ENCODE measurements at places on chromosomes 4 and X.

DNA sequence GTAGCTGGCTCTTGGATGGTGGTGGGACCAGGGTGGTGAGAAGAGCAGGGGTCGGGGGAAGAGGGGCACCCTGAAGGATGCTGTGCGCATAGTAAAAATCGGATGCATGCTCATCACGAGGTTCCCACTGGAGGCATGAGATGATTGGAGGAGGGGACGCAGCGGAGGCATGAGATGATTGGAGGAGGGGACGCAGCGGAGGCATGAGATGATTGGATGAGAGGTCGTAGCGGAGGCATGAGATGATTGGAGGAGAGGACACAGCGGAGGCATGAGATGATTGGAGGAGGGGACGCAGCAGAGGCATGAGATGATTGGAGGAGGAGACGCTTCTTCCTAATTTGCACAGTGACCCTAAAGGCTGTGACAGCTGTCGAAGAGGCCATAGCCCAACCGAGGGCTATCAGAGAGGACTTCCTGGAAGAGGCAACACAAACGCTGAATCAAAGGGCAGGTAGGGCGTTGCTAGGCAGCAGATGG lies 106.7 kb downstream of the ADRA2C start:
- no peak for DNase-seq

DNA sequence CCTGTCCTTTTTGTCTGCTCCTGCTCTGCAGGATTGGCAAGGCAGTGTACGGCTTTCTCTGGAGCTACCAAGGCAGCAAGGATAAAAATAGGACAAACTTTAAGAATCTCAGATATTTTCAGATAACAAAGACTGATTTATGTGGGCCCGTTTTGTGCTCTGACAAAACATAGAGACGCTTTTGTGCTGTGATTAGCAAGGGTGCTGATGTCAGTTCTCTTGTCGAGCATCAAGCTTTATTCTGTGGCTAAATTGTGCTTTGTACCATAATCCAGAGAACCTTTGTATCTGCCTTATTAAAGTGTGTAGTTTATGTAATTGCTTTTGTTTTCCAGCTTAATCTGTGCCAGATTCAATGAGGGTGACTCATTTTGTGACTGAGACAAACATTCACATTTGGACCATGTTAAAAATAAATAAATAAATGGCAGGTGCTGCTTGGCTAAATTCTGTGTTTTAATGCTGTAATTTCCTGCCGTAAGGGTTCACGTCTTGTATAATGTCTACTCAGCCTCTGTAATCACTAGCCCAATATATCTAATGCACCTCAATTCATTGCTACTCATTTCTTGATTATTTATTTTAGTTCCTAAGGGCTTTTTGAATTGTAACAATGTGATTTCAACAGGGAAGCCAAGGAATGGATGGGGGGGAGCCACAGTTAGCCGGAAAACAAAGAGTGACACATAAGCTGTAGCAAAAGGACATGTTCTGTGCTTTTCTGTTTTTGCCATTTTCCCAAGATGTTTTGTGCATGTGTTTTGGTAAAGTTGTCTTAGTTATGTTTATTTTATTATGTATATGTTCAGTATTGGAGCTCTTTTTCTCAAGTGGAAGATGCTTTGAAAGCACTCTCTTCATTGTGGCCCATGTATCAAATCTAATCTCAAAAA lies 75.1 kb downstream of the GAB1 start:
- no peak for DNase-seq

GRCh38 chr4:165312506-165312905 lies 15.0 kb upstream of the MSMO1 start:
- DNase-seq: no peak

DNA sequence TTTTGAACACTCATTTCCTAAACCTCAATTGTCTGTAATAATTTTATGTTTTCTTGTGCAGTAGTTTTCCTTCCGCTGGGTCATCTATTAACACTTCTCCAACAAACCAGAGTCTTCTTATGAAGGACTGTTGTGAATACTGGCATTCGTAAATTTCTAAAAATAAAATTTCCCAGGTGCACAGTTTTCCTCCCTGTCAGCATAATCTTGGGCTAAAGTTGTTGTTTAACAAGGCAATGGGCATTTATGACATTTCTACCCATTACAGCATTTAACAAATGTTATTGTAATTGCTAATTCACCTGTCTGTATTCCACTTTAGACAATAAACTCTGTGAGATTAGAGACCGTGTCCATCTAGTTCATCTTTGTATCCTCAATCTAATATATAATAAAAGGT lies 1.2 kb downstream of the SCFD2 start:
- DNase-seq: no peak

DNA sequence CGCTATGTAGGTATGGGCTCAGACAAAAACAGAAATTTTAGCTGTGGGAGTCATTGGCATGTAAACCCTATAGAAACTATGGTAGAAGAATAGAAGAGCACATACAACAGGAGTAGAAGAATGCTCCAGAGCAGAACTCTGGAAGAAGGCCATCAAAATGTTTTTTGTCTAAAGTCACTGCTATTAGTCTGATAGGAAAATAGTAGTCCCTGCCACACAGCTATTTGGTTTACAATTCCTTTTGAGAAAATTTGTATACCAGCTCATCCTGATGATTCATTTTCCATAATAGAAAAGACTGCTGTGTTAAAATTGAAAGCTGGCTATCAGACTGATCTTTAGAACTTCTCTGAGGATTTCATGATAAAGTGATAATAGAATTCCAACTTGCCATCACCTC lies 32.8 kb upstream of the ADAD1 start:
- no peak for DNase-seq

GRCh38 chrX:12701628-12702027 lies 89.6 kb upstream of the PRPS2 start:
- no peak for DNase-seq

DNA sequence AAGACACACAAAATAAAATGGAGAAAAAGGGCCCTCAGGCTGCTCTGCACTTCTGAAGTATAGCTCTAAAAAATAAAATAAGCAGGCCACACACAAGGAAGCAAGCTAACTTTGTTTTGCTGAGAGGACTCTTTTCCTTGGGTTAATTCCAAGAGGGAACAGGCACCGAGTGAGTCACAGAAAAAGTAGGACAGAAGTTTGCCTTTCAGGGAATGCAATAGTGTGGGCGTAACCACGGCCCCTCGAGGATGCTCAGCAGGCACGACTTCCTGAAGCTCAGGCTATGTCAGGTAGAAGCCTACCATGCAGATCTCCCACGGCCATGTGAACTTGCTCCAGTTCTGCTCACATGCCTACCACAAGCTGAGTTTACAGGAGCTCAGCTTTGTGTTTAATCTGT lies 22.1 kb downstream of the PPP1R2C start:
- DNase-seq: no peak

- DNase-seq: no peak
Measured at GRCh38 chr4:74805601-74806000, 11.3 kb upstream of the BTC start.

- peak; percentile 62 for DNase-seq
Measured at GRCh38 chrX:12771445-12772069, 19.7 kb upstream of the PRPS2 start.

- DNase-seq: no peak
Measured at GRCh38 chrX:54695231-54695630, 102.8 kb downstream of the ITIH6 start.

- no peak for DNase-seq
Measured at GRCh38 chr4:107155366-107155765, 119.3 kb upstream of the DKK2 start.

- no peak for DNase-seq
Measured at GRCh38 chrX:17390419-17390850, 15.4 kb downstream of the NHS start.

GRCh38 chr4:57424232-57424897 lies 314.2 kb upstream of the IGFBP7 start:
- DNase-seq: no peak

- DNase-seq: no peak
Measured at GRCh38 chrX:131907488-131908314, 115.4 kb upstream of the STK26 start.

DNA sequence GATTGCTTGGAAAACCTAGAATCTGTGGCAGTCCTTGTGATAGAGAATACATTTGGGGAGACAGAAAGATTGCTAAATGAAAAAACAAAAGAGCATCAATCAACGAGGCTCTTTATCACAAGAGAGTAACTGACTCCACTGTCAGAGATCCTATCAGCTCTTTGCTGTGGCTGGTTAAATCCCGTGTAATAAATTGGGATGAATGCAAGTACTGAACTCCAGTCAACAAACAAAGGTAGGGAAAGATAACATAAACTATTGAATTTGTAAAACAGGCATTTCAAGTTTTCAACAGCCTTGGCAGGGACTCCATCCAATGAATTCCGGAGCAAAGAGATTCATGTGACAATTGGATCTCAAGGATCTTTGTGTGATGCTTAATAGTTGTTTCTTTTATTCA lies 21.3 kb downstream of the MMRN1 start:
- no peak for DNase-seq

GRCh38 chr4:39975488-39976089 lies 2.1 kb downstream of the PDS5A start:
- no peak for DNase-seq

GRCh38 chrX:129791961-129792570 lies 12.3 kb downstream of the SASH3 start:
- DNase-seq: no peak

GRCh38 chr4:6951880-6952381 lies 42.3 kb downstream of the TBC1D14 start:
- DNase-seq: no peak

DNA sequence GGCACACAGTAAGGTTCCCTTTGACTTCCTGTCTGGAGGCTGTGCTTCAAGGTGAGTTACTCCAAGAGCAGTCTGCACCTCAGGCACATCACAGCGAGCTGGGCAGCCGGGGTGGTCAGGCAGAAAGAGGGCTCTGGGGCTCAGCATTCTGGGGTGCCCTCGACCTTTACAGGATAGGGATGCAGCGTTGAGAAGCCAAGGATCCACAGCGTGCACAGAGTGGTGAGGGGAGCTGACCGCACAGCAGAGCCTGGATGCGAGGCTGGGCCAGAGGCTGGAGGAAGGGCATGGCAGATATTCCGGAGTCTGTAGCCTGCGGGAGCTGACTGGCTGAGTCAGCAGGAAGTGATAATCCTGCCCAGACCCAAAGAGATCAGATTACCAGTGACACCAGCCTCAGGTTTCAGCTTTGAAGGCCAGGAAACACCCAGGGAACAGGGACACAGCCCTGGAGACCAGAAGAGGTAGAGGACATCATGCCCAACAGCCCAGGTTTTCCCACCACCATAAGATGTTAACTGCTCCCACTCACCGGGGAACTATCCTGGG lies 38.4 kb upstream of the PDLIM3 start:
- DNase-seq: no peak

GRCh38 chrX:133495464-133496391 lies 80.4 kb upstream of the GPC4 start:
- no peak for DNase-seq

DNA sequence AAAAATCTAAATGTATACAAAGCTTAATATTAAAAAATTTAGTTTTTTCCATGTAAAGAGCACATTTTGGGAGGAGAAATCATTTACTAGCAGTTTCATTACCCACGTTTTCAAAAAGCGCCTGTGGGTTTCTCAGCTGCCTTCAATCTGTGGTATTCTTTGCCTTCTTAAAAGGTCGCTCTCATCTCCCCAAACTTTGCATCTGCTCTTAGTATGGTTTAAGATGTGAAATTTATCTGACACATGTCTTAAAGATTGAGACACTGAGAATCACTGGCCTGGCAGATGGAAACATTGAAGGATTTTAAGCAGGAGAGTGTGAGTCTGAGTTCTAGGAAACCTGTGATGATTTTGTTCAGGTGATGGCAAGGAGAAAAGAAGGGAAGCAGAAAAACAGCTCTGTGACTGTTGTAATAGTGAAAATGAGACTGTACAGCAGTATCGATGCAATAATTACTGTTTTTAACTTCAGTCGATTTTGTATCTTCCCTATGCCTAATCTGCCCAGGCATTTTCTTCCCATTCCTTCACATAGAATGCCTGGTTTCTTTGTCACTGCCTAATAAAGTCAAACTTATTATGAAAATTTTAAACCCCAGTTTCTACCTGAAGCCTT lies 75.9 kb downstream of the PAQR3 start:
- no peak for DNase-seq

GRCh38 chr4:18954538-18954937 lies 933.0 kb upstream of the LCORL start:
- DNase-seq: no peak

DNA sequence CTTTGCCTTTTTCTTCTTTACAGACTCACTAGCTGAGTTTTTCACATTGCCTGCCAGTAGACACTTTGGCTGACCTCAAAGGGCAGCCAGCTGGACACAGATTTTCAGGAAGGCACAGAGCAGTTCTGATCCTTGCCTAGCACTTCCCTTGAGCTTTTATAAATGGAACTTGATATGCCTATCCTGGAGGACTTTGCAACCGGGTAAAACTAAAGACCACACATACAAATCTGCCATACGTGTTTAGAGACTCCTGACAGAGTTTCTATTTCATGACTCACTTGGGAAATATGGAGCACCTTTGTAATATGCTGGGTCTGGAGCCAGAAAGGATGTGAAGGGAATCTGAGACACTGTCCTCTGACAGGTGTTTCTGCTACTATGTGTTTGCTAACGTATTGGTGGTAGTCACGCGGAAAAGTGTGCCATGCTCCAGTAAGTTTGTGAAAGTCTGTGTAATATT lies 56.7 kb upstream of the RASSF6 start:
- DNase-seq: no peak

DNA sequence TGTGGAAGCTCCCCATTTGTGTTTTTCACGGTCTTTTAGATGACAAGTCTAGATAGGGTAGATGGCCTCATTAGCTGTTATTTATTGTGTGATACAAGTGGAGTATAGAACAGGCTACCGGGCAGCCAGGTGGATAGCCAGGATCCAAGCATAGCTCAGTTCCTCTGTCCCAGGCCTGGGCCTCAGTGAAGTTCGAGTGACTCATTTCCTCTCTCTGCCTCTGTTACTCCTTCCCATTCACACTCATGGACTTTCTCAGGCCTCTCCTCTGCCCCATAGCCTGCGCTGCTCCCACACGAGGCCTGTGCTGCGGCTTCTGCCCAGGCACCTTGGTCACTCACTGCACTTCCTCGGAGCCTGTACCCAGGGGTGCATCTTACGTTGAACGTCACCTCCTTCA lies 54.5 kb downstream of the TENM3 start:
- no peak for DNase-seq

GRCh38 chrX:22748093-22748999 lies 251.4 kb upstream of the DDX53 start:
- DNase-seq: peak; percentile 31

DNA sequence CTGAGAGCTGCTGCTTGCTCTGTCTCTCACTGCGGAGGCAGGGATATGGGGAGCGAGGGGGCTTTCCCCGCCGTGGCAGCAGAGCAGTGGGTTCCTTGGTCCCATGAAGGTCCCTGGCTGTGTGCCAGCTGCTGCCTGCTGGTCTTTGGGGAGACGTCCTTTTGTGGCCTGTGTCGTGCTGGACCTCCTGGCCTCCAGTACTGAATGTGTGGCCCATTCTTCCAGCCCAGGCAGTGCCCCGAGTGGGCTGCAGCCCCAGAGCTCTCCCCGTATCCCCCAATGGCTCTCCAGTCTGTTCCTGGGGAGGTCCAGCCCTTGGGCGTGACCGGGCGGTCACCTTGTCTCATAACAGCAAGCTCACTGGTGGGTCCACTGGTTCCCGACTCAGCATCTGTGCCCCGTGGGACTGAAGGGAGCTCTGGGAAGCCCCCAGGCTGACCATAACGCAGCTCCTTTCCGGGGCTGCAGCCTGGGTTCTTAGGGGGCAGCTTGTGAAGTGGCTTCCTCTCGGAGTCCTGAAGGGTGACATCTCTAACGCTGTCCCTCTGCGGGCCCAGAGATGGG lies 115.6 kb downstream of the SMIM20 start:
- DNase-seq: no peak

- DNase-seq: no peak
Measured at GRCh38 chr4:40734497-40734896, 15.3 kb upstream of the NSUN7 start.
